Cardiac fibroblast (primary cell): ENCODE measurements at places on chromosomes 16 and 17.
A peak's percentile ranks its signal among the peaks of the same experiment; 100 is the strongest.

GRCh38 chr16:81432937-81433557 is 11.6 kb upstream of the CMIP start:
- DNase-seq: no peak

- DNase-seq: no peak
Measured at GRCh38 chr17:44961921-44962350, 6.2 kb downstream of the C1QL1 start.

DNA sequence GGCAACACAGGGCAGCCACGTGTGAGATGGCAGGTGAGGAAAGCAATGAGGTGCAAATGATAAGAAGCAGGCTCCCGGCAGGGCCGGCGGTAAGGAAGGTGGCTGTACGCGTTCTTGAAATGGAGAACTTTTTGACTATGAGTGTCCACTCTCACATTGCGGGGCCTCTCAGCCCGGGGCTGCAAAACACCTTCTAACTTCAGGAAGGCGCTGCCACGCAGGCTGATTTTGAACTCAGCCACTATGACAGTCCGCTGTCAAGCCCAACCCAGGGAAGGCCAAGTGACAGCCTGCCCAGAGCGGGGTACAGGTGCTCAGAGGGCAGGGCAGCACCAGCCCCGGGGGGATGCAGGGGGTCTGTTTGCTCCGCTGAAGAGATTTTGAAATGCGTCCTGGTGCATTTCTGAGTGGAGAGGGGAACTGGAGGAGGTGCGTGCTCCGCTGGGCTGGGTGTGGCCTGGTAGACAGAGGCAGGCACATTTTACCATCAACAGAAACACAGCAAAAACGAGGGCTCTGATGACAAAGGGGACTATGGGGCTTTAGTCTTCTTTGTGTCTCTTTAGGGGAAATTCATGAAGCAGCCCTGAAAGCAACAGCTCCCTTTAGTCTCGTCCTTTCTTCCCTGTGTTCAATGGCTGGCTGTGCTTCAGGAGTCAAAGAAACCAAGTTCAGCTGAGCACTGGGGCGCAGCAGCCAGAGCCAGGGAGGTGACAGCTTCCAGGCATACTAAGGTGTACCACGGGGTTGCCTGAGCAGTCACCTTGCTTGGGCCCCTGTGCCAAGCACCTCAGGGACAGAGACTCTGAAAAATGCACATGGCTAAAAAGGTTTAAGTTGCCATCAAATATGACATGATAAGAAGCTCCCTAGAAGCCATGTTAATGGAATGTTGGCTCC is 14.6 kb upstream of the SREBF1 start:
- DNase-seq: no peak

DNA sequence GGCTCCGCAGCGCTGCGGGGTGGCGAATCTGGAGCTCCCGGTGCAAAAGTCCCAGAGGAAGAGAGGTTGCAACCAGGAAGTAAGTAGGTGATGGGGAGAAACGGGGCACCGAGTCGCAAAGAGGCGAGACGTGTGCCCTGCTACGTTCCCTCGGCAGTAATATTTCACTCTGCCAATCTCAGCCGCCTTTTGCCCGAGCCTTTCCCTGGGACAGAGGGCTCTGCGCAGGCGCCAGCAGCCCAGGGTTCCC is at the start of gene NR1D1:
Gene NR1D1, minus strand, starts transcription at position 171 of the 250 bp plus-strand sequence. CDS start 495 bp downstream, outside the sequence.
- DNase-seq: no peak

DNA sequence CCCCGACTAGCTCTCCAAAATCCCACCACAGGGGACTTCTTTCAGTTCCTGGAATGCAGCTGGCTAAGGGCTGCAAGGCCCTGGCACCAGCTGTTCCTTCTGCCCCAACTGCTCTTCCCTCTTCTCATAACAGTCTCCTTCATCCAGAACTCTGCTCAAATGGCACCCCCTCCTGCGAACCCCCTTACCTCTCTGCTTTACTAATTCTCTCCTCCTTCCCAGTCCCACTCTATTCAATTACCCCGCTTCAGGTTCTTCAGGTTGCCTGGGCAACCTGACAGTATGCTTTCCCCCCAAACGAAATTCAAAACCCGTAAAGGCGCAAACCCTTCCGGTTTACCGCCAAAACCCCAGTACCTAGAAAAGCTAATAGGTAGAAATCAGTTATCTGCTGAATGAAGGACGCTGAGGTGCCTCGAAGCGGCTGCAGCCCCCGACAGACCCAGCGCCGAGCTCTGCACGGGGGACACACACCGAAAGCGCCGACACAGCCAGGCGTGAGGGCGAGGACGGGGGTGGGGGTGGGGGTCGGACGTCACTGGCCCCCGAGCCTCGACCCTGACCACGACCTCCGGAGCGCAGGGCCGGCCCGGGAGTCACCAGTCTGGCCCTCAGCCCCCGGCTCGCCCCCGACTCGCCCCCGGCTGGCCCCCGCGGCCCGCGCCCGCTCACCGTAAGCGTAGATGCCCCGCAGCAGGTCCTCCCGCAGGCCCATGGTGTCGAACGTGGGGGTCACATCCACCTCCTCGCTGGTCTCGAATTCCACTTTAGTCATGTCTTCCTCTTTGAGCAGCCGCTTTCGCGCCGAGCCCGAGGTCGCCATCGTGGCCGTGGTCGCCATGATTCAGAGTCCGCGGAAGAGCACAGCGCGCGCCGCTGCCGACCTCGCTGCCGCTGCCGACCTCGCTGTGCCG is 550 bp downstream of the EIF4A3 start:
- peak; percentile 29 for DNase-seq

GRCh38 chr17:18946536-18946935 is 5.4 kb upstream of the SLC5A10 start:
- DNase-seq: no peak
